Gastrocnemius medialis (tissue), 4 donors: ENCODE measurements at places on chromosomes 3 and 15. TPM values are rescaled to one million over a fixed set of nuclear protein-coding genes. Genes with fewer than 3 reads are reported as not detected.

DNA sequence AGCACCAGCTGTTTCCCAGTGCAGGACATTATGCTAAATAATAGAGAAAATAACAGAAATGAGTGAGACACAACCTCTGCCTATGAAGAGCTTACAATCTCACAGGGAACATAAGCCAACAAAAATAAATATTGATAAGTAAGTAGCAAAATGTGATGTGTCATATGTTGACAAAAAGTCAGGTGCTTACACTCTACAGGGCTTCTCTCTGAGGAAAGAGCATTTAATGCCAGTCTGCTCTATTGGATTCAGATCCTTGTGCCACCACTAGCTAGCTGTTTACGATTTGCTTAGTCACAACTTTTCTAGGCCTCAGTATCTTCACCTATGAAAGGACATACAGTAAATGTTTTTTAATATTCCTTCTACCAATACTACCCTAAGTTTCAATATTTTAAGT, 500.9 kb upstream of the NAALADL2 start:
- no peaks in the 10 kb centered on the region for H3K36me3 ChIP-seq
- no peak for DNase-seq
- H3K4me1 ChIP-seq, result no peaks in the 10 kb centered on the region

Gene LEKR1
- 0.56 TPM for total RNA-seq

Gene PLSCR2
- not detected for total RNA-seq

- H3K27ac ChIP-seq, result no peak overlapping the region
- no peaks in the 10 kb centered on the region for H3K4me1 ChIP-seq
- H3K4me3 ChIP-seq, result no peak overlapping the region
- H3K27me3 ChIP-seq, result no peaks in the 10 kb centered on the region
- DNase-seq, result no peak
Measured at GRCh38 chr3:28334552-28334951, 14.0 kb upstream of the ZCWPW2 start.

Gene SLC27A2
- total RNA-seq, result 0.29 TPM

- DNase-seq, result no peak
- no peaks in the 10 kb centered on the region for H3K27me3 ChIP-seq
- no peak overlapping the region for H3K27ac ChIP-seq
- no peak overlapping the region for H3K4me3 ChIP-seq
- no peaks in the 10 kb centered on the region for H3K4me1 ChIP-seq
Measured at GRCh38 chr15:78329625-78330024, 10.5 kb upstream of the CRABP1 start.
